ENCODE measurements at places on chromosomes 4 and X.

- DNase-seq, result no peak
These were observed 139.0 kb downstream of the UNC5C start for GRCh38 chr4:95409750-95410149.

- no peak for DNase-seq
These were observed 131.9 kb downstream of the ADRA2C start for GRCh38 chr4:3898098-3898497.

- no peak for DNase-seq
These were observed 14.1 kb downstream of the NOP14 start for GRCh38 chr4:2948895-2949781.

DNA sequence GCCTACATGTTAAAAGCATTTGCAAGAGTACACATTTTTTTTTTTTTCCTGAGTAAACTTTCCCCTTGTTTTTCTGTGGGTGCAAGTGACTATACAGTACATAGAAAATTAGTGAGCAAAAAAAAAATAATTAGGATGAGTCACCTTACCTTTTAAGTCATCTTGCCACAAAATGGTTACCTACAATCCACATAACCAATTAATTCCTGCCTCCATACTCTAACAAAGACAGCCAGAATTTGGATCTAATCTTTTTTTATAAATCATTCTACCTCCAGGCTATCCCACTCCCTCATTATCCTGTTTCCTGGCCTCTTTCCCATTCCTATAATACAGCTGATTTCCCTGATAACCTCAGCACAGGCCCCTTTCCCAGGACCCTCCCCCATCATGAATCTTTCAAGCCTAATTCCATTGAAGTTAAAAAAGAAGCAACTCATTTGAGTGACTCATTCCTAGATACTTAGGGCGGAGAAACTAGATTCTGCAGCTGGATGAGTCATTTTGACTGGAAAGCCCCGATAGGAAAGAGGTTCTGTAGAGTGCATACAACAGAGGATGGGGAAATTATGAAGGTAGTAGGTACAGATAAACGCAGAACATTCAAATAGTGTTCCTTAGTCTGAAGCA is 128.2 kb downstream of the C4orf51 start:
- peak; percentile 3 for DNase-seq

- no peak for DNase-seq
These were observed 70.4 kb downstream of the FGFBP1 start for GRCh38 chr4:15868111-15868510.

DNA sequence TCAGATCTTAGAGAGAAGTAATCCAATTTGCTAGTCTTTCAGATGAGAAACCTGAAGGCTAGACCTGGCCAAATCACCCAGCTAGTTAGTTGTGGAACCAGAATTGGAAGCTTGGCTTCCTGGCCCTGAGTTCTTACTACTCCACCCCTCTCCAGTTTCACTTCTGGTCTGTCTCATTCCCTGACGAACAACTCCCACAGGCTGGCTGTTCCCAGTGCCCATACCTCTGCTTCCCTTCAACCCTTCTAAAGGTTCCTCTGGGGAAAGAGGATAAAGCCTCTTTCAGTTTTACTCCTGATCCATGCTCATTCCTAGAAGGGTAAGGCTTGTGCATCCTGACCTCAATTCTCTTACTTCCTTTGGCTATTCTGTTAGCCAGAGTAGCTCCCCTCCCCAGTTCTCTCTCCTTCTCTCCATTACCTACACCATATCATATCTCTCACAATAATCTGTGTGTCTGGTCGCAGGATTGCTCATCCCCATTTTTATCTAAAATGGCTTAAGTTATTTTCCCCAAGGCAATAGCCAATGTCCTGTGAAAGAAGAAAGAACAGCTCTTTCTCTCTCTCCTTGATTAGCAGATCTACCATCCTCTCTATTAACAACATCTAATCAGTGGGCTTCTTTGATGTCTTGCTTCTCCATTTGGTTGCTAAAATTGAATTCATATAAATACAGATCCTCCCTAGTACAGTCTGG is 155.0 kb upstream of the MAOA start:
- DNase-seq, result no peak

GRCh38 chr4:24669751-24670150 is 85.4 kb upstream of the DHX15 start:
- DNase-seq, result no peak

- no peak for DNase-seq
These were observed 30.6 kb downstream of the CLRN2 start for GRCh38 chr4:17545374-17546140.

- DNase-seq, result no peak
These were observed 75.3 kb upstream of the GRIA3 start for GRCh38 chrX:123108513-123109427.

GRCh38 chr4:185227131-185227551 is 17.7 kb downstream of the SNX25 start:
- DNase-seq, result no peak

DNA sequence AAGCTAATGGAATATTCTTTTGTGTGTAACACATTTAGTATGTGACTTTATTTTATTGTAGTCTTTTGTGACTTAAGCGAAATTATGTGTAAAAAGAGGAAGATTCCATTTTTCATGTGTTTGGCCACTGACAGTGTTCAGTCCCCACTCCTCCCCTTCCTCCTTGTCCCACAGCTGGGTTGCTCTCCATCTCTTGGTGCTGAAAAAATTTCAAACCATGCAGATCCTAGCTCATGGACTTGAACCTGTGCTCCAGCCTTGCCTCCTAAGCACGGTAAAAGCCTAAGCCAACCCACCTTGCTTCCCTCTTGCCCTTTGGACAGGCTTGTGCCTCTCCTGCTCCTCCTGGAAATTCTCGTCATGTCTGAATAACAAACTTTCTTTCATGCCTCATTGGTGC is 2008.5 kb upstream of the TENM3 start:
- no peak for DNase-seq

DNA sequence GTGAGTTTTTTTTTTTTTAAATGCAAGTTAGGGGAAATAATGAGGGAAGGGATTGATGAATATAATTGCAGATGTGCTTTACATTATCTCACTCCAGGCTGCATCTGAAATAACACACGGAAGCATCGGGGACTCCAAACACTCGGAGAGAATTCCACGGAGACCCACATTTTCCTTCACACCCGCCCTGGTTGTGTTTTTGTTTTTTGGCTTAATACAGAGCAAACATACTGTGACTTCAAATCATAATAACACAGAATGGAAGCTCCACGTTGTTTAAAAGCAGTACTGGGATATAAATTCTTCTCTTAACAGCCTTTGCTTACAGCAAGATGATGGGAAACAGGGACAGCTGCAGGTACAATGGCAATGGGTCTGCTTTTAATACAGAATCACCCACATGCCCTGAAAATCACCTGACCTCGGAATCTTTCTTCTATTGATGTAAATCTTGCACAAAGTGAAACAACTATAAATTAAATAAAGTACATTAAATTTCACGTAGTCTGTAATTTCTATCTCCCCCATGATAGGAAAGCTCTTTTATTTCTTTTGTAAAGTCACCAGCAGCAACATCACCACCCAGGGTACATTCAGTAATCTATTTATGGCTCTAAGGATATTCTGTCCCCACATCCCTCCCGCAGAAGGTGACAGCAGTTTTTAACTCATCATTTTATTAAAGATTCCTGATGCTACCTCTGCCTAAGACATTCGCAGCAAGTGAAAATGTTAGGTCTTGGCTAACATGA is 119.3 kb downstream of the ZNF827 start:
- no peak for DNase-seq

DNA sequence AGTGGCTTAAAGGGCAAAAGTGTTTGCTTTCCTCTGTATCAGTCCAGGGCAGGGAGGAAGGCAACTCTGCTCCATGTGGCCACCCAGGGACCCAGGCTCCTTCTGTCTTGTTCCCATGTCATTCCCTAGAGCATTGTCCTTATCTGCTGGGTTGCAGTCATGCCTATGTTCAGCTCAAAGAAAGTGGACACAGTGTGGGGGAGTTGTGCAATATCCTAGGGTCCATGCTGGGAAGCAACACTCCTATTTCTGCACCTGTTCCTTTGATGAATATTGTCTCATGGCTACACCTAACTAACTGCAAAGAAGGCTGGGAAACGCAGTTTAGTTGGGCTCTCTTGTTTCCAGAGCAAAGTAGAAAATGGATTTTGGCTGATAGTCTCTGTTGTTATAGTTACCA is 107.0 kb upstream of the OTUD4 start:
- no peak for DNase-seq

DNA sequence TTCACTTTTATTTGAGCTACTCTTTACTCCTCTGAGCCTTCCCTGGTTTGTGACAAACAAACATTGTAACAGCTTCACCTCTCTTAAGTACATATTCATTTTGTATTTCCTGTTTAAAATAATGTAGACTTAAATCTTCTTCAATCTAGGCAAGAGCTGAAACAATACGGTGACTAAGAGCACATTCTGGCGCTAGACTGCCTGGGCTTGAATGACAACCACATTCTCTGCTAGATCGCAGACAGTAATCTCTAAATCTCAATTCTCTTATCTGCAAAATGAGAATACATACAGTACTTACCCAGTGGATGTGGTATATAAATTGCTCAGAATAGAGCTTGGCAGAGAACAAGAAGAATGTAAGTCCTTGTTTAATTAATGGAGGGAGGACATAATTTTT is 144.8 kb downstream of the ARAP2 start:
- no peak for DNase-seq

GRCh38 chr4:3720466-3720865 is 45.7 kb upstream of the ADRA2C start:
- DNase-seq, result no peak

DNA sequence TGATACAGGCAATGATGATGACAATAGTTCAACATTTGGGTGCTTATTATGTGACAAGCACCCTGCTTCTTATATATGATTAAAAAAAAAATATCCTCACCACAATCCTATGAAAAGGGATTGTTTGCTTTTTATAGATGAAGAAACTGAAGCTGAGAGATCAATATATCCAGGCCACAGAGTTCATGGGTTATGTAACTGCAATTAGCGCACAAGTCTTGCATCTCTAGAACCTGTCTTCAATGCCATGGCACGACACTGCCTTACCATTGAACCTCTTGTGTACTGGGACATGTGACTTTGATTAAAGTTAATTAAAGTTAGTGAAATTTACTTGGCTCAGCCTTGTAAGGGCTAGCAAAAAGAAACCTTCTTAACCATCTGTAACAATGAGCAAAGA is 599.7 kb downstream of the ADGRL3 start:
- no peak for DNase-seq

DNA sequence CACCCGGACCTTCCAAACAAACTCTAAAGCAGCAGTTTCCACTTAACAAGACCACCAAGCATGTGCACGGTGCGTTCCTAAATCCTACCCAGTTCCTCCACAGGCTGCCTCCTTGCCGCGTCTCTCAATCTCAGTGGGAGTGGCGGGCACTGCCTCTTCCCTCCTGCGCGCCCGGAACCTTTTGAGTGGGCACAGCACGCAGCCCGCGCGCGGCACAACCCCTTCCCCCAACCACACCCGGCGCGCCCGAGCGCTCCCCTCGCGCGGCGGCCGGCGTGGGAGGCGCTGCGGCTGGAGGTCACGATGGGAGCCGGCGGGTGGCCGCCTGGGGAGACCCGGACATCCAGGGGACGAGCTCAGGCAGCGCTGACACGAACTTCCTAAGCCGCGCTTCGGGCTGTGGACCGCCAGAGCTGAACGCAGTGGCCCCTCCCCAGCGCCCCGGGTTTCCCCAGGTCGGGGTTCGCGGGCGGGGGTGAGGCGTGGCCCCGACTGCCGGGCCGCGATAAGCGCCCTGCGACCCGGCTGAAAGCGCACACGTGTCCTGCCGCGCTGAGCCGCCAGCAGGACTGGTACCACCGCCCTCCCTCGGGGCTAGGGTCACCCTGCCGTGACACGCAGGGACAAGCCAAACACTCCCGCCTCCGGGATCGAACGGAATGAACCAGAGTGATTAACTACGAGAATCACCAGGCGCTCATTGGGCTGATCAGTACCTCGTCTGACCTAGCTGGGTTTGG is at the start of gene ABCG2:
TSS of gene ABCG2 (minus strand) at position 151 of the 740 bp plus-strand sequence. CDS start 18,644 bp downstream, outside the sequence.
- peak; percentile 29 for DNase-seq

- no peak for DNase-seq
These were observed 68.1 kb downstream of the DIAPH2 start for GRCh38 chrX:96752781-96753180.

GRCh38 chrX:72122621-72123337 is 8.9 kb downstream of the RTL5 start:
- no peak for DNase-seq

DNA sequence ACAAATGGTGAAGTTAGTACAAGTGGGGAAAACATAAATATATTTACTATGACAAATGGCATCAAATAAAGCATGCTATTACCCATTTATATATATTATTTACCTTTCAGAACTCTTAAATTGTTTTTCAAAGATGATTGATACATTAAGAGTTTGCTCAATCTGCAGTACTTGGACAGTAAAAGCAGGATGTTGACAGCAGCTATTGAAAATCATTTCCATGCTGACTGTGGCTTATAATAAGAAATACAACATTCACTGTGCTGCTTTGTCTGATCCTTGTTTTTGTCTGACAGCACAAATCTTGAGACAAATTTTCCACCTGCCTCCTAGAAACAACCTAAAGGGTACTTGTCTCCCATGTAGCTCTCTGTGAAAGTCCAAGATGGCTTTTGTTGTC is 134.1 kb upstream of the FAT1 start:
- no peak for DNase-seq

DNA sequence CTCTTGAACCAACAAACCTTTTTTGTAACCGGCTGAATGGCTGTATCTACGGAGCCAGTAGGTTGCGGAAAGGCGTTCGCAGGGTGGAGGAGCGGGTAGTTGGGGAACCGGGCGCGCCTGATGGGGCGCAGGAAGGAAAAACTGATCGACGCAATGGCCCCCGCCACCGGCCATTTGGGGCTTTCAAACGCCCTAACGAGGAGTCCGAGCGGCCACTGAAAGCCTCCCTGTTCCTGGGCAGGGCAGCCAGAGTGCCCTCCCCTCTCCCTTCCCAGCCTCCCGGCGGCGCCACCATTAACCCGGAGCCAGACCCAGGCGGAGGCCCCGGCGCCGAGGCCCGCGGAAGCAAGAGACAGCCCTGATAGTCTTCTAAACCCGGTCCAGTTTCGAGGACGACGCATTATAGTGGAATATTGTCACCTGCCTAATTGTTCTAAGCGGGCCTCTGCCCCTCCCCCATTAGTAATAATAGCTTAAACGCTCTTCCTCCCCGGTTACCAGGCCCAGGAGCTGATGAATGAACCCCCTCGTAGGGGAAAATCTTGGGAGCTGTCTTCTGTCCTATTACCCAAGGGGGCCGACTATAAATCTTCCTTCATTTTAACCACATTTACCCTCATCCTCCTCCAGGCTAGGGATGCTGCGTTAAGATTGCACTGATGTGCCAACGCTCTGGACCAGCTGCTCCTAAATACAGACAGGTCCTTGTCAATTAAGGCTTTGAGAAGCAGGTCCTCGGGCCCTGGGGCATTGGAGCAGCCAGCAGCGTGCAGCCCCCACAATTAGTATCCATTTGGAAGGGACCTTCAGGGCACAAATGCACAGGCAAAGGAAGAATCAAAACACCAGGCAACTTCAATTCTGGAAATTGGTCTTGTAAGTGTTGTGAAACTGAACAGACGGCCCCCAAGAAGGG is 61.6 kb upstream of the TMEM33 start:
- DNase-seq, result no peak

DNA sequence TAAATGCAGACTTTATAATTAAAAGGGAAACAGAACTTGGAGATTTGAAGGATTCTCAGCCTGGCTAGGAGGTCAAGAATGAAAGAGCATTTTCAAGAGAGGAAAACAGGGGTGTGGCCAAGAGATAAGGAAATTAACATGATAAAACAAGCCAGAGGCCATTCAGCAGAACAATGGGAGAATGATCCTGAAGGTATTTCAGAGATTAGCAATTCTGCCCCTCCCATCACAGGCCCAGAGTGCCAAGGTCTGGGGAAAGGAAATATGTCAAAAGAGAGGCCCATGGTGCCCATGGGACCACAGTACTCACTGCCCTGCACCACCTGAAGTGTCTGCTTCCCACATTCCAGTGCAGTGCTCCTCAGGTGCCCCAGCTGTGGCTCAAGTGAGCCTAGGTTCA is 188.5 kb upstream of the STS start:
- no peak for DNase-seq
